ENCODE measurements at places on chromosomes 3 and 15.

- DNase-seq = no peak
These were observed 51.9 kb upstream of the SNRPA1 start for GRCh38 chr15:101346928-101347327.

- DNase-seq = no peak
These were observed 27.2 kb upstream of the STT3B start for GRCh38 chr3:31505371-31506048.

DNA sequence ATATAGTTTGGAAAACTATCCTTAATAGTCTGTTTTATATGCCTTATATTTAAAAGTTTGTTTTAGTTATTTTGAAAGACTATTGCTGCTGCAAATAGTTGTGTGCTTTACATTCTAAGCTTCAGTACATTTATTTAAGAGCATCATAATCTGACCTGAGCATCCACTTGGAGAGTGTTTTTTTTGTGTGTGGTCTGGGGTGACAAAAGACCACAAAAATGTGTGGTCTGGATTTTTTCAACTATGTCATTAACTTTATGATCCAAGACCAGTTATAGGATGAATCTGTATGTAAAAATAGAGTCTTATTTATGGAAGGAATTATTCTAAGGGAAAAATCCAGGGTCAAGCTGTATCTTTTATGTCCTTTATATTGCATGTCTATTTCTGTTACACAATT is 77.4 kb downstream of the SLTM start:
- no peak for DNase-seq

DNA sequence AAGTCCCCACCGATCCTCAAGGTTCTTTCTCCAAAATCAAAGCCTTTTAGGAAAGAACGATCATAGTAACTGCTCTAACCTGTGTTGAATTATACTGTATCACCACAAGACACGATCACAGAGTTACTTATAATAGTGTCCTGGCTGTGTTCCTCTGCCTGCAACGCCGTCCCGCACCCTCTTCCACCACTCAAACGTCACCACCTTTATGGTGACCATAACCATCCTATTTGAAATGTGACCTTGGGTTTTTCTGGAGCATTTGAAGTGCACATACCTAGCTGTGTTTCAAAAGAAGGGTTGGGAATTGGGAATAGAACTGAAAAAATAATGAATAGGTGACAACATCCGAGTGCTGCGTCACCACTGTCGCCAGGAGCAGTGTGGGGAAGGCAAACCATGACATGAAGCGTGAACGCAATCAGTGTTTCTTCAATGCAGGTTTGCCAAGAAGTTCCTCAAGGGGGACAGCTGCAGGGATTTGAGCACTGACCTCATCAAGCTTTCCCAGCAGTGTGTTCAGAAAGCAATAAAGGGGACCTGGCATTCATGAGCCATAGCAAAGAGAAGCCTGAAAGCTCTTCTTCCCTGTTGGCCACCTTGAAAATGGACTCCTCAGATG is 769 bp upstream of the SELENOS start:
- DNase-seq = no peak

- no peak for DNase-seq
These were observed 138.8 kb upstream of the TLE3 start for GRCh38 chr15:70236341-70237086.

DNA sequence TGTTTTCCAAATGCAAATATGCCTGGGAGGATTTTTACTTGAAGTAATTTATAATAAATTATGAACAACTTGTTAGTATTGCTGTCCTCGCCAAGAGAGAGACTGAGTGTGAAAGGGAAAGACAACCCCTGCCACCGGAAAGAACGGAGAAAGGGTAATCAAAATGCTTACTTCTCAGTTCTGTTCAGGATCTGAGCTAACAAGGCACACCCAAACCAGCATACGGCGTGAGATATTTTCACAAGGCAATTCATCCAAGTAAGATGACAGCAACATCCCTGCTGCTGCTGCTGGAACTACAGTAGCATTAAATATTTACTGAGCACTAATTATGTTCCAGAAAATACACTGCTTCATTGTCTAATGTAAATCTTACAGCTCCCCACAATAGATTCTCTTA is 96.1 kb downstream of the KBTBD8 start:
- no peak for DNase-seq

- no peak for DNase-seq
These were observed 64.5 kb downstream of the CHST2 start for GRCh38 chr3:143184099-143184498.

DNA sequence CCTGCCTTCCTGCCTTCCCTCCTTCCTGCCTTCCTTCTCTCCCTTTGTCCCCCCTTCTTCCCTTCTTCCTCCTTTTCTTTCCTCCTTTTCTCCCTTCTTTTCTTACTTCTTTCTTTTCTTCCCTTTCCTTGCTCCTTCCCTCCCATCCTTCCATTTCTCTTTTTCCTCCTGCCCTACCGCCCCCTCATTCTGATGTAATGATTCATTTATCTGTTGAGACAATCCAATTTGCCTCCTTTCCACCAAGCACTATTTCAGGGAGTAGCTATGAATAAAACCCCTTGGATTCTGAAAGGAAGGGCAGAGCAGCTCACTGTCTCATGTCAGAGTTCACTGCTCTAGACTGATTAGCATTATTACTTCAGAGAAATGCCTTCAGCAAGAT is 462.6 kb downstream of the PDCD6IP start:
- no peak for DNase-seq

All from OCI-M1 (cell line).